Fibroblast of the conjunctiva (primary cell): ENCODE measurements at places on chromosomes 5 and 9.

GRCh38 chr9:98968601-98969337 is 25.1 kb downstream of the COL15A1 start:
- no peak for DNase-seq

GRCh38 chr5:82341325-82341724 is 63.2 kb upstream of the RPS23 start:
- no peak for DNase-seq

- DNase-seq: no peak
These were observed 925.8 kb downstream of the TLE1 start for GRCh38 chr9:80763536-80763935.

DNA sequence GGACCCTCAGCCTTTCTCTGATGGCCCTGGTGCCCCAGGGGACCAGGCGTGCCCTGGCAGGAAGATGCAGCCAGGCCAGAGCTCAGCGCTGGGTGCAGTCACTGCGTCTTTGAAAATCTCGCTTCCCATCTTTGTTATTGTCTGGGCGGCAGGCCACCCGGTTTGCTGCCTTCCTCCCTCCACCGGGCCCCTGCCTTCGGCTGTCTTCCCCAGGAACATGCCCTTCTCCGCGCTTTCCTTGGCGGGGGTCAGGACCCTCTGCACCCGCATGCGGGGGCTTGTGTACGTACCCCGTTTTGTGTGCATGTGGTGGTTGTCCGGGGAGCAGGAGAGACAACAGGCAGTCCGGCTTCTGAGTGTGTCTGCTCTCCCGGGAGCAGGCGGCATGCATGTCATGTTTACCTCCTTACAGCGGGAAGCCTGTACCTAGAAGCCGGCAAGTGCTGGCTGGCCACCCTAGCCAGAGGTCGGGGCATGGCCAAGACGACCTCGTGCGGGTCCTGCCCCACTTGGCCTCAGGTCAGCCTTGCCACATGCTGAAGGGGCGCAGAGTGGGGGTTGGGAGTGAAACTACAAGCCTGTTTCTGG is 49.5 kb downstream of the DAB2IP start:
- no peak for DNase-seq

- DNase-seq: peak; percentile 49
These were observed 51.5 kb downstream of the COL15A1 start for GRCh38 chr9:98995059-98995671.

GRCh38 chr5:5116956-5117355 is 23.2 kb upstream of the ADAMTS16 start:
- DNase-seq: no peak

DNA sequence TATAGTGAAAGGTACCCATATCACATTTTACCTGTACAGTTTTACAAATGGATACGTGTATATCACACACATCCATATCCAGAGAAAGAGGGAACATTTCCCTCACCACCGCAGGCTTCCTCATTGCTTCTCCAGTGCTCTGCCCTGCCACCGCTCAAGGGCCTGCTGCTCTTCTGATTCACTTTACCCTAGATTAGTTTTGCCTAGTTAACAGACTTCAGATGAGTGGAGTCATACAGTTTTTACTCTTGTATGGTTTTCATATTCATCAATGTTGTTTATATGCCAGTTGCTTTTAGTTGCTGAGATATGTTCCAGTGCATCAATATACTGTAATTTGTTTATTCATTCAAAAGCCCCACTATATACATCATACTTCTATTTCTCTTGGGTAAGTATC is 53.9 kb upstream of the POMT1 start:
- DNase-seq: no peak

GRCh38 chr5:95913663-95914062 is 48.0 kb downstream of the ELL2 start:
- no peak for DNase-seq

DNA sequence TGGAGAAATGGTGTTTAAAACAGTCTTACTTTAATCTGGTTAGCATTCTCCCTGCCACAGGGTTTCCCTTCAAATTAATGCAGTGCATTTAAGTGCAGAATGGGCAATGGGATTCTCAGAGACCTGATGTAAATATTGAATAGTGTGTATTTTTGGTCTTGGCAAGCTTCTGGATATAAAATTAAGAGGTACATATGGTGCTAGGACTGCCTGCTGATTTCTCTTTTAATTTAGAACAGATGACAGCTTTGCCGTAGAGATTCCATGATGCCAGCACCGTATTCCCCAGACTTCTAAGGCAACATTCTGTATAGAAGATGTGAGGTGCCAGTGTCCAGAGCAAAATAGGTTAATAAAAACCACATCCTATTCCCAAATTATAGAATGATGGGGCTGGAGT is 1.9 kb downstream of the MTAP start:
- no peak for DNase-seq

- DNase-seq: no peak
These were observed 30.6 kb upstream of the ADAMTS2 start for GRCh38 chr5:179375831-179376365.

DNA sequence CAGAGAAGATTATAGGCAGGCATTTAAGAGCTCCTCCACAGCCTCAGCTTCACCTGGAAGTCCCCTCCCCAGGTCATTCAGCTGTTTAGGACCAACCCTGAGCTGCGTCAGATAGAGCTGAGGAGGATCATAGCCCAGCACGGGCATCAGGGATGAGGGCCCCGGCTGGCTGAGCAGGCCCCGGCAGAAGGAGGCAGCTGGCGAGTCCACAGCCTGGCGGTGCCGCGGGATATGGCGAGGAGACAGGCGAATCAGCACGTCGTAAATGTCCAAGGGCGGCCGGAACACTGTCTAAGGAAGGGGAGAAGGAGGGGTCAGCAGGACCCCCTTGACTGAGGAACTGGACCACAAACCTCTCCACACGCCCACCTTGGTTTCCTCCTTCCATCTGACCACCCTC is 10.6 kb downstream of the NOL6 start:
- no peak for DNase-seq

GRCh38 chr9:126507318-126508109 is 106.2 kb upstream of the LMX1B start:
- DNase-seq: no peak

- no peak for DNase-seq
These were observed 659.2 kb downstream of the MTRR start for GRCh38 chr5:8528106-8528505.

- no peak for DNase-seq
These were observed 157.1 kb downstream of the PBX3 start for GRCh38 chr9:125904155-125904851.

GRCh38 chr5:93415819-93416218 is 165.2 kb downstream of the NR2F1-AS1 start:
- no peak for DNase-seq

GRCh38 chr5:32116574-32117313 is 57.4 kb downstream of the GOLPH3 start:
- no peak for DNase-seq

DNA sequence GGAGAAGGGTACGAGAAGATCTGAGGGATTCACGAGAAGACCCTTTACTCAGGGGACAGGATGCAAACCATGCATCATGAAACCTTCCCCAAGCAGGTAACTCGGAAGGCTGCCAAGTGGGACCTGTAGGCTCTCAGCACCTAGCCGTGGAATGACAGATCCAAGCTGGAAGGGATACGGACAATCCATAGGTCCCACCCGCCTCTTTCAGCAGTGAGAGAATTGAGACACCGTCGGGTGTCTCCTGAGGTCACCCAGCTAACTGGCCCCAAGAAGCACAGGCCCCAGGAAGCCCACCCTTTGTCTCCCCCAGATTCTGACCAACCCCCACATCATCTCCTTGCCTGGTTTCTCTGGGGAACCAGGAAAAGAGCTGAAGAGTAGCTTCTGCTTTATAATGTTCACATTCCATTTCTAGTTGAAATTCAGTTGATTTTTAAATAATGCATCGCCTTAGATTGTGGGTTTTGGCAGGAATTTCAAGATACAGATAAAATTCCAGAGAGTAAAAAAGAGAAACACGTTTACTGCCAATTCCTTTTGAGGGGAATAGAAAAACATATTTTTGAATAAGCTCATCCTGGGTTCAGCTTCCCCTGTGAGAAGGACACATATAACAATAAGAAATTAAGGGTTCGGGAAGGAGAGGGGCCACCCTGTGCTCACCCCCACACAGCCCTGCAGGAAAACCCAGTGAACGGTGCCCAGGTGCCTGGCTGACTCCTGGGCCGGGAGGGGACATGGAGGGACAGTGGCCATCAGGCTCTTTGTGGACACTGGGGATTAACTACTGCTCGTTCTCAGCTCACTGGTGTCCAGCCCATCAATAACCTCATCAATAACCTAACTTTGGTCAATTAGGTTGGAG is 51.1 kb downstream of the NSUN2 start:
- no peak for DNase-seq

DNA sequence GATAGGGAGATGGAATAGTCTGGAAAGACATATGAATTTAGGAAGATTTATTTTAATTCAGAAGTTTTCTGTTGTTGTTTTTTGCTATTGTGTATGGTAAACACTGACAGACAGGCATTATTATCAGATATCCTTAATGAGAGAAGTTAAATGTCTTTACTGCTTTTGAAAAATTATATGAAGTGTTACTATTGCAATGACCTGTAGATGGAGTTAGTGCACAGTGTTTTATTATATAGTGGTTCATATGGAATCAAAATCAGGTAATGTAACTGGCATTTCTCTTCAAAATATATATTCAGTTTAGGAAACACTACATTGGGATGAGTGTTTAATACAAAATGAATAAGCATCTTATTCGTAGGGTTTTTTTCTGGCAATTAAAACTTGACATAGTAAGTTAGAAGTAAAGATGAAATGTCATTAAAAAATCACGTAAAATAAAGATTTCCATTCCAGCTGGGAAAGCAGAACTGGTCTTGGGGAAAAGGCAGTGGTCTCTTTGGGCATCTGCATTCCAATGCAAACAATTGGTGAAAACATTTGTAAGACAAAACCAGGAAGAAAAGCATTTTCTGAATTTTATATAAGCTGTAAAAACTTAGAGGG is 3.9 kb downstream of the GABRA1 start:
- DNase-seq: no peak

DNA sequence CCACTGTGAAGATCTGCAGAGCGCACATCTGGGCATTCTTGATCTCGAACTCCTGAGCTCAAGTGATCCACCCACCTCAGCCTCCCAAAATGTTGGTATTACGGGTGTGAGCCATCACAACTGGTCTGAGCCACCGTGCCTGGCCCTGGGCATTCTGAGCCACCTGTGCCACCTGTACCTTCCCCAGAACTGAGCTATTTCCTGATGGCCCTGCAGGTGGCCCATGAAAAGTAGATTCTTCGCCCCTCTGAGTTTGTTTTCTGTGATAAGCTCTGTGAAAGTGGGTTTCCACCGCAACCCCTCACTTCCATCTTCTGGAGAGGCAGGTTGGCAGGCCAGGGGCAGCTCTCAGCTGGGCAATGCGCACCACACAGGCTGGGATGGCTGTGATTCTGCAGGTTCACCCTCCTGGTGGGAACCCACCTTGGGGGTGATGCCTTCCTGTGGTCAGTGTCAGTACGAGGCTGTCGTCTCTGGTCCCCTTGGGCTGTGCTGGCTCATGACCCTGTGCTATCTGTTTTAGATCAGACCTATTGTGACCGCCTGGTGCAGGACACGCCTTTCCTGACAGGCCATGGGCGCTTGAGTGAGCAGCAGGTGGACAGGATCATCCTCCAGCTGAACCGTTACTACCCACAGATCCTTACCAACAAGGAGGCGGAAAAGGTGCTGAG is 11.3 kb downstream of the CARD19 start:
- DNase-seq: no peak

DNA sequence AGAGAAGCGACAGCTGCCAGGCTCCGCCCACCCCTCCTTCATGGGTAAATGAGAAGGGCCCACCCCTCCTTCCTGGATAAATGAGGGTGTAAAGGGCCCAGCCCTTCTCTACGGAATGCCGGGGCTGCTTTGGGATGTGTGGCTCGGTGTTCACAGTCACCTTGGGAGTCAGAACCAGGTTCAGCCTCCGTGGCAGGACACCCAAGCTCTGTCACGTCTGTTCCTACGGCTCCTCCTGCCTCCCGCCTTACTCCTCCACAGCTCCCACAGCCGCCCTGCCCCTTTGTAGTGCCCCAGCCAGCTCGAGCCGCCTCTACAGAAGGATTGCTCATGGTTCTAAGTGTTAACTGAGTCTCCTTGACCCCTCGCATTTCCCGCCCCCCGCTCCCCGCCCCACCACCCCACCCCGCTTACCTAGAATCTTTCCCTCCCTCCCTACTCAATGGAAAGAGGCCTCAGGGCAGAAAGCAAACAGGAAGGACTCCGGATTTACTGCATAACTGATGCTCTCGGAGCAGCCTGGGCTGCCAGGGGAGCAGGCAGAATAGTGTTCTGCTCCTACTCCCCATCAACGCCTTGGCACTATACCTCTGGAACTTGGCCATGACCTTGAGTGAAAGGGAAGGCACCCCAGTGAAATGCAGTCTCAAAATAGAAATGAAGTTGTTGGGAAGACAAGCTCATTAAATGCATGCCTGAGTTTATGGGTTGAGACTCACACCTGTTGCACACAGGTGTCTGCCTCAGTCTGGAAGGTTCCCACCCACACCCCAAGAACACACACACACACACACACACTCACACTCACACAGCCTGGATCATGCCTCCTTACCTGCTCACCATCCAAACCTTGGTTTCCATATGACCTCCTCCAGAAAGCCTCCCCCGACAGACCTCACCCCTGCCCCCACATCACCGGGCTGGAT is 59.6 kb downstream of the NEURL1B start:
- no peak for DNase-seq

- no peak for DNase-seq
These were observed 975 bp upstream of the NXNL2 start for GRCh38 chr9:88533951-88534455.

DNA sequence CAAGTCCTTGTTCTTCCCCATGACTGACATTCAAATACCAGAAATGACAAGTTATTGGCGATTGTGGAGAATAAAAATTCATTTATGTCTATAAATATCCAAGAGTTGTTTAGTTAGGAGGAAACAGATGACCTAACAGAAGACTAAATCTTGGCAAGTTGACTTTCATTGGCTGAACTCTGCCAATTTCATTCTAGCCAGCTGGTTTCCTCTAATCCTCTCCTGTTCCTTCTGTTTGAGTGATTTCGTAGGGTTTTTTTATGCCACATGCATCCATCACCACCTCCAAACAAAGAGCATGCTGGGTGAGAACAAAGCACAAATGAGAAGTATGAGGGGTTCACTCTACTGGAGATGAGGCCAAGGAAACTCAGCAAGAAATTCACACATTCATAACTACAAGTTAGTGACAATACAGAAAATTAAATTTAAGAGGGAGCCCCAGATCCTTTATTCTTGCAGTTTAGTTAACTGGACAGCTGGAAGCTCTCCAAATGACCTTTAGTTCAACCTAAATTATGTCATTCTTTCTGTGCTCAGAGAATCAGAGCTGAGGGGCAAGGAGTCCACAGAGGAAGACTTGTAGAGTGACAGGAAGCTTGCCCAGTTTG is 932.0 kb downstream of the TLE4 start:
- no peak for DNase-seq
